ENCODE measurements at places on chromosomes 12 and 14.

DNA sequence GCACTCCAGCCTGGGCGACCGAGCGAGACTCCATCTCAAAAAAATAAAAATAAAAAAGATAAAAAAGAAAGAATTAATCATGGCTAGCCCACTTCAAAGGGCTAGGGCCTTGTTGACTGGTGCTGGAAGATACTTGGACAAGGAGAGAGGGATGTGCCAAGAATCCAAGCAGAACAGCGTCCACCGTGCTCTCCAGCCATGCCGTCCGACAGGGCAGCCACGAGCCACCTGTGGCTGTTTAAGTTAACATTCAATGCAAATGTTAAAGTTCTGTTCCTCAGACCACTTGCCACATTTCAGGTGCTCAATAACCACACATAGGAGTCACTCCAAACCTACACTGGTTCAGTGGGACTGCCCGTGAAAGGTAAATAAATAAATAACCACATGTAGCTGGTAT lies 21.4 kb downstream of the SLC6A13 start:
- no peak for DNase-seq

GRCh38 chr14:71595441-71595840 lies 336.8 kb upstream of the RGS6 start:
- DNase-seq: no peak

DNA sequence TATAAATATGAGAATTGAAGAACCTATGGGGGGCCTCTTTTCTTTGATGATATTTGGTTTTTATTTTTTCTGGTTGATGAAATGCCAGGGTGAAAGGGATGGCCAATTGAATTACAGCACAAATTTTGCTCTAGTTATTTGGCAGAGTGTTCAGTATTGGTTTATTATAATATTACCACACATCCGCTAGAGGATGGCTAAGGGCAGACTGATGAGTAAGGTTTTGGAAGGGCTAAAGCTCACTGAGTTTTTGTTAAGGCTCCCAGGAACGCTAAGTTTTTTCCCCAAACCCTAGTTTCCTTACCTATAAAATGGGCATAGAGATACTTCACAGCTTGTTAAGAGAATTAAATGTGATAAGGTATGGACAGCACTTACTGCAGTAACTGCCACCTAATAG lies 34.3 kb upstream of the LRRC10 start:
- DNase-seq: no peak

- DNase-seq: no peak
Observed at GRCh38 chr14:78605025-78605762, 435.0 kb downstream of the NRXN3 start.

- DNase-seq: no peak
Observed at GRCh38 chr12:119292893-119293630, 41.5 kb upstream of the CCDC60 start.

GRCh38 chr14:101551729-101552595 lies 9.3 kb upstream of the DIO3 start:
- DNase-seq: no peak

GRCh38 chr12:50072198-50072907 lies 12.8 kb upstream of the SMARCD1 start:
- no peak for DNase-seq

DNA sequence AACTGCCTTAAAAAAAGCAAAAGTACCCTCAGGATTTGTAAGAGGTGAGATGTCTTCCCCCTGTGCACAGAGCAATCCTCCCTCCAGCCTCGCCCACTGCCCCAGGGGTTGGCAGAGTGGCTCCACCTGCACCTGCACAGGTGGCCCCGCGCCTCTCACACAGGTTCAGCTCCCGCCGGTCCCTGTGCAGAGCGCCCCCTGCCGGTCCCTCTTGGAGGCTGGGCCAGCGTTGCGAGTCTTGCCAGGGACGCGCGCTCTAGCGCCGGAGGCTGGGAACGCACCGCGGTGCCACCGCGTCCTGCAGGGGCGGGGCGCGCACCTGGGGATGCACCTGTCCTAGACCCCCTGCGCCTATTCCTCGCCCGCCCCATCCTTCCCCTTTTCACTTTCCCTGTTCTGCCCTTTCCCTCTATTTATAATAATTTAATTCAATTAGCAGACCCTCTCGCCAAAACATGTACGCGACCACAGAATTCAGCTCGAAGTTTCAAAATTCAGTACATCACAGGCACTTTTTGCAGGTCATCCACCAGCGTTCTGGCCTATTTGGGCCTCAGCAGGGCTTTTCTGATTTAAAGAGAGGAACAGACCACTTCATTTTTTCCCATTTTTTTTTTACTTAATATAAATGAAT lies 618.6 kb downstream of the AACS start:
- DNase-seq: peak; percentile 13

GRCh38 chr12:37666069-37666781 lies 650.3 kb upstream of the ALG10B start:
- DNase-seq: no peak

DNA sequence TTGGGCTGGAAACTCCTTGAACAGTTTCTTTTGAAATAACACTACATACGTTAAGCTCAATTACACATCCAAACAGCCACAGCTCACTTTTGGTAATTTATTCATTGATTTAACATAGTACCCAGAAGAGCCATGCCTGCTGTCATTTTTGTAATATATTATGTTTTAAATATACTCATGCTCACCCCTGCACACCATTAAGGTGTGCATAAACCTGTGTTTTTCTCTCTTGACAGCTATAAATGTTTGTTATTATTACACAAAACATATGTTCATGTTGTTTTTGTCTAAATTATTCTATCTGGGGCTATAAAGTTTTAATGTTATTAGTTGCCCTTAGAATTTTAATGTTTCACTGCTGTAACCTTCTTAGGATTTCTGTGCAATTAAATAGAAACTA lies 296.1 kb downstream of the AKAP6 start:
- DNase-seq: no peak

DNA sequence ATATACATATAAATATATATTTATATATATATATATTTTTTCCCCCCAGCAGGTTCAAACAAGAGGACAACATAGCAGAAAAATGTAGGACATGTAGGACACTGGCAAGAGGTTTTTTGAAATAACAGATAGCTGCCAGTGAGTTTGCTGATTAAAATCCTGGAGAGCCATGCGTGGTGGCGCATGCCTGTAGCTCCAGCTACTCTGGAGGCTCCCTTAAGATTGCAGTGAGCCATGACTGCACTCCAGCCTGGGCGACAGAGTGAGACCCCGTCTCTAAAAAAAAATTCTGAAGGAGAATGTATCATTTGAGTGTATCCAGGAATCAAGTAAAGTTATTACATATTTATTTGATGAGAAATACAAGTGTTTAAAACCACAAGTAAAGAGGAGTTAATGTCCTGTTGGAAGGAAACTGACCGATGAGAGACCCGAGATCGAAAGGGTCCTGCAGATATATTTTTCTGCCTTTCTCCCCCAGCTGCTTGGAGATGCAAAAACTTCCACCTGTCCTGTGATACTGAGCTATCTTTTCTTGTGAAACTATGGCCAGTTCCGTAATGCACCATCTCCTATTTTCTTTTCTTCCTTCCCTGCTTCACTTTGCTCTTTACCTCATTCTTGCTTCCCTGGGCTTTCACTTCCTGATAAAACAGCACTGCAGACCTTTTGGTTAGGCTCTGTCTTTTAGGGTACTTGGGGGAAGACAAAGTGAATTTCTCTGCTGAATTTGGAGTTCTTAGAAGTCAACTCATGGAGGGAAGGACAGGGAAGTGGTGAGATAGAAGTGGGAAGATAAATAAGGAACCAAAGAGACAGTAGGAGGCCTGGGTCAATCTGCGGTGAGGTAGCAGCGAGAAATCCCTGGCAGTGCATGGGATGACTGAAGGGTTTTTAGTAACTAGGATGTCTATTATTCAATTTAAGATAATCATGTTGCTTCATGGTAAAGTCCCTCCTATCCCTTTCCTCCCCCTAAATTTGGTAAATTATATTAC lies 41.2 kb upstream of the SLC2A13 start:
- DNase-seq: no peak

- no peak for DNase-seq
Observed at GRCh38 chr12:16110596-16110995, 166.9 kb downstream of the SLC15A5 start.

DNA sequence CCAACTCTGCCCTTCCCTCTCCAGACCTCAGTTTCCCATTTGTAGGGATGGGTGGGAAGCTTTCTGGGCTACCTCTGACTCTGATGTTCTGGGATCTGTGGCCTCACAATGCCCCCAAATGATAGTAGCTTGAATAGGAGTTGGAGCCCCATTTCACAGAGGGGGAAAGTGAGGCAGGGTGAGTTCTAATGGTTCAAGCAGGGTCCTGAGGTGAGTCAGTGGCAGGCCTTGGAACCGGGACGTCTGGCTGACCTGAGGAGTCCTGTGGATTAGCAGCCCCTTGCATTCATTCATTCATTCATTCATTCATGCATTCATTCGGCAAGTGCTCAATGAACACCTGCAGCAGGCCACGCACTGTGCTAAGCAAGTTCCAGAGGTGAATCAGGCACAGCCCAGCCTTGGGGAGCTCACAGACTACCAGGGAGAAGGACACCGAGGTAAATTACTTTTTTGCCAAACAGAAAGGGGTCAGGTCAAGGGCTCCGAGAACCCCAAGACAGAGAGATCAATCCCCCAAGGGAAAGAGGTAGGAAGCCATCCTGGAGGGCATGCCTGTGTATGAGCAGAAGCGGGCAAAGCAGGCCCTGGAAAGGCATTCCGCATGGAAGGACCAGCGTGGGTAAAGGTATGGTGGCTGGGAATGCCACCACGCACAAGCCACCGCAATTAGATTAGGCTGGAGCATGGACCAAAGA lies 818 bp upstream of the TMEM119 start:
- no peak for DNase-seq

- no peak for DNase-seq
Observed at GRCh38 chr12:25524366-25524765, 28.7 kb downstream of the LMNTD1 start.

- no peak for DNase-seq
Observed at GRCh38 chr12:48027183-48028002, 23.1 kb upstream of the COL2A1 start.

- no peak for DNase-seq
Observed at GRCh38 chr12:33423706-33424105, 15.9 kb downstream of the SYT10 start.

All from stimulated activated CD8-positive, alpha-beta memory T cell treated with anti-CD3 and anti-CD28 coated beads, Interleukin-7, amount 100 ng/mL, for 48 hours (primary cell).